Suprapubic skin (tissue), 4 donors: ENCODE measurements at places on chromosomes 2 and 18.
A peak's percentile ranks its signal among the peaks of the same experiment; 100 is the strongest.

DNA sequence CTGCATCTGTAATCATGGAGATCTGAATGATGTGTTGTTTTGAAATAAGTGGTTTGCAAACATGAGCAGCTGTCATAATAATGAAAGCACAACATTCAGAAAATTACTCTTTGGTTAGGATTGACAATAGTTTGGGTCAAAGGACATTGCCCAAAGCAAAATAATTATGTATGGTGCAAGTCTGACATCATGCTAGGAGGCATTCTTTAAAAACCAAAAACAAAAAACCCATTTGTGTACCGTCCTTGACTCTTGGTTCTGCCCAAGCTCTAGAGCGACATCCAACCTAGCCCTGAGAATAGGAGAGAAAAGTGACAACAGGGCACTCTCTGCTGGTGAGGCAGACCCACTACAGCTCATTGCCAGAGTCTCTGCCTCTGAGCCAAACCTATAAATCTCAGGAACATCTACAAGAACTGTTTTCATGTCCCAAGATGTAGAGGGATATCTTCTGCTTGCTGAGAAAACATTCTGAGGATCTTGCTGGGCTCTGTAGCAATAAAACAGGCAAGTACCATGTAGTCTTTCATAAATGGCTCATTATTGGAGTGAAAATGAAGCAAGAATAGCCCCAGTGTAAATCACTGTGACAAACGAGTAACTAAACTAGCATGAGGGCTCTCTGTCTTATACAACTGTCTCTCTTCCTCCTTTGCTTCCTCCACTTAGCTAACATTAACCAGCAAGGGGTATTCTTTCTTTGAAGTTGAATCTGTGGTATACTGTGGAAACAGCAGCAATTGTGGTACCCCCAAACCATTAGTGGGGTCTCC lies 266.8 kb upstream of the CXCR4 start:
- H3K36me3 ChIP-seq, result no peaks in the 10 kb centered on the region
- no peaks in the 10 kb centered on the region for H3K4me1 ChIP-seq
- H3K27ac ChIP-seq, result no peak overlapping the region
- no peak for DNase-seq
- H3K4me3 ChIP-seq, result no peak overlapping the region

DNA sequence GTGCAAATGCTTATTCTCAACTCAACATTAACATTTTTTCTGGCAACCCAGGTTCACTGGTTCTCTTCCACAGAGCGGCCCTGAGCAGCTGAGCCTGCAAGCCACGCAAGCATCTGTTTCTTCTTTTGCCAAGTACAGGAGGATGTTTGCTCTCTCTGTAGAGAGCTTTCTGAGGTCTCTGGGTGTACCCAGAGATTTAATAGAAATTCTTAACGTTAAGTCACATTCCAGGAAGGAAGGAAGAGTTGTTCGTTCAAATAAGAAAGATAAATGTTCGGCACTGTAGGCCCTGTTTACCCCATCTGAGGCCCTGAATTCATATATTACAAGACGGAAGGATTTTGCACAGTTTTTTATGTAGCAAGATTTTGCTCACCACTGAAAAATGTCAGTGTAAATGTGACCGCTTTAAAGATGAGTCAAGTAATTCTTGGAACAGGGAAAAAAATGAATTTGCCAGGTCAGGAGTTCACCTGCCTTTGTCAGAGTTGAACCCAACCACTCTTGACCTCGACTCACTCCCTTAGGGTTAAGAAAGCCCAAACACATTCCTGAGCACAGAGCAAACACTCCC lies 30.1 kb downstream of the KCTD18 start:
- H3K27me3 ChIP-seq, result no peaks in the 10 kb centered on the region
- no peak for DNase-seq
- peaks cover 42% of the 10 kb centered on the region for H3K36me3 ChIP-seq
- no peak overlapping the region for H3K4me3 ChIP-seq
- no peak overlapping the region for H3K27ac ChIP-seq
- peaks cover 5% of the 10 kb centered on the region for H3K4me1 ChIP-seq

DNA sequence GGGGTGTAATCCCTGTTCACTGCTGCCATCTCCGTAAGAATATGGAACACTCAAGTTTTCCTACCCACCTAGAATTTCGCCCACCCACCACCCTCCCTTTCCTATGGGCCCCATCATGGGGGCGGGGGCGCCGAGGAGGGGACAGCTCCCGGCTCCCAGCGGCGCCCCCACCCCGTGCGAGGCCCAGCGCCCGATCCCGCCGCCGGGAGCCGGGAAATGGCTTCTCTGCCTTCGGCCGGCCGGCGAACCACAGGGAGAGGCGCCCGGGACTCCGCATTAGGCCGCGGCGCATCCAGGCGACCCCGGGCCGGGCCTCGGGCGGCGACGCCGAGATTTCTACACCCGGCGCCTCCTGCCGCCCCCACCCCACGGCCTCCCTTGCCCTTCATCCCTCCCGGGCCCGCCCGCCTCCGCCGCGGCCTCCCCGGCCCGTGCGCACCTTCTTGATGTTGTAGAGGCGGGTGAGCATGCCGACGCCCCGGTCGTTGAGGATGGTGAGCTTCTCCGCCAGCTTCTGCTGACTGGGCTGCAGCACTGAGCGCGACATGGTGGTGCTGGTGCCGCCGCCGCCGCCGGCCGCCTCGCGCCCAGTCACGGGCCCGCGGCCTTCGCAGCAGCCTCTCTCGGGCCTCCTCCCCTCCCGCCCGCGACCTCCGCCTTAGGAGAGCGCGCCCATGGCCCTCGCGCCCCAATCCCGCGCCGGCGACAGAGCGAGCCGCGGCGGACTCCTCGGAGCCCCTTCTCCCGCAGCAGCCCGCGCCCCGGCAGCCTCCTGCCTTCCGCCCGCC lies 510 bp downstream of the NCKAP1 start:
- H3K27ac ChIP-seq, result peak overlapping the region; percentile 98
- no peaks in the 10 kb centered on the region for H3K27me3 ChIP-seq
- peak; percentile 80 for DNase-seq
- H3K4me3 ChIP-seq, result peak overlapping the region; percentile 88
- no peaks in the 10 kb centered on the region for H3K36me3 ChIP-seq

GRCh38 chr18:77359561-77360314 lies 110.1 kb downstream of the GALR1 start:
- no peaks in the 10 kb centered on the region for H3K36me3 ChIP-seq
- DNase-seq, result no peak
- H3K27ac ChIP-seq, result no peak overlapping the region
- no peaks in the 10 kb centered on the region for H3K27me3 ChIP-seq
- no peak overlapping the region for H3K4me3 ChIP-seq
- no peaks in the 10 kb centered on the region for H3K4me1 ChIP-seq

DNA sequence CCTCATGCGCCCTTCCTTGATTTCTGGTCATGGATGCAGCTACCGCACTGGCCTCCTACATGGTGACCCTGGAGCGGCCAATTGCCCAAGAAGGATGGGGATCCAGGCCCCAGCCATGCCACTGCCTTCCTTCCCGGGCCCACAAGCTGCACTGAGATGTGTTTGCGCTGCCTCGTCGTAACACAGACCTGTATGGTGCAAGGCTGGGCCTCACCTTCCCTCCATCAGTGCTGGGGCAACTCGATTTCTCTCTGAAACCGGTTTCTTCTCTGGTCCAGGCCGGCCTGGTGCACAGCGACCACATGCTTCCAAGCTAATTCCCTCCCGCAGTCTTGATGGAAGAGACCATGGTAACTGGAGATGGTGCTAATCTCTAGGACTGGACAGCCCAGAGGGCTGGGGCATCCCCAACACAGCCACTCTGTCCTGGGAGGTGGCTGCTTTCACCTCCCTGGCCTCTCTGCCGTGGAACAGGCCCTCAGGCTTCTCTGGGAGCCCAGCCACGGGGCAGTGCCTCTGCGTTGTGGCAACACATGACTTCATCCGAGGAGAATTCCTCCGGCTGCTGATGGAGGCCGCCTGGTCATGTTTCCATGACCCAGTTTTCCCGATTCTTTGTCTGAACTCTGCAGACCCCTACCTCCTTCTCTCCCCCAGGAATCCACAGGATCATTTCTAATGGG lies 184.2 kb downstream of the GLI2 start:
- H3K27ac ChIP-seq, result peak overlapping the region; percentile 49
- H3K36me3 ChIP-seq, result no peaks in the 10 kb centered on the region
- H3K4me3 ChIP-seq, result no peak overlapping the region
- peaks cover 11% of the 10 kb centered on the region for H3K4me1 ChIP-seq
- no peak for DNase-seq

GRCh38 chr2:172572981-172573380 lies 17.1 kb downstream of the PDK1 start:
- H3K4me1 ChIP-seq, result no peaks in the 10 kb centered on the region
- DNase-seq, result no peak
- H3K36me3 ChIP-seq, result peaks cover 74% of the 10 kb centered on the region
- H3K27me3 ChIP-seq, result no peaks in the 10 kb centered on the region
- no peak overlapping the region for H3K27ac ChIP-seq
- no peak overlapping the region for H3K4me3 ChIP-seq

DNA sequence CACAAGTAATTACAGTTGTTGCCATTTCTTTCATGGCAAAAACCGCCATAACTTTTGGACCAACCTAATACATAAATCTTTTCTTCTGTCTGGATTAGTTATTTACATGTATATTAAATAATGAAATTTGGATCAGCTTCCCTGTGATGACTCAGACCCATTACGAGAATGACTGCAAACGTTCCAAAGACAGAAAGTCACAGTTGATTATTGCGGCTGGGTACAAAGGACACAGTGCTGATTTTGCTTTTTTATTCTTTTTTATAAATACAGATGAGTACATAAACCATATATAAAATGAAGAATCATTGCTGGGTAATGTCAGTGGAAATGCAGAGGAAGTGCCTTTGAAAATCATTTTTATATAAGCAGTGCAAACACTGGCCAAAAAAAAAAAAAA lies 126.2 kb downstream of the TWIST2 start:
- H3K27ac ChIP-seq, result no peak overlapping the region
- DNase-seq, result no peak
- H3K4me1 ChIP-seq, result peaks cover 22% of the 10 kb centered on the region
- no peaks in the 10 kb centered on the region for H3K36me3 ChIP-seq

DNA sequence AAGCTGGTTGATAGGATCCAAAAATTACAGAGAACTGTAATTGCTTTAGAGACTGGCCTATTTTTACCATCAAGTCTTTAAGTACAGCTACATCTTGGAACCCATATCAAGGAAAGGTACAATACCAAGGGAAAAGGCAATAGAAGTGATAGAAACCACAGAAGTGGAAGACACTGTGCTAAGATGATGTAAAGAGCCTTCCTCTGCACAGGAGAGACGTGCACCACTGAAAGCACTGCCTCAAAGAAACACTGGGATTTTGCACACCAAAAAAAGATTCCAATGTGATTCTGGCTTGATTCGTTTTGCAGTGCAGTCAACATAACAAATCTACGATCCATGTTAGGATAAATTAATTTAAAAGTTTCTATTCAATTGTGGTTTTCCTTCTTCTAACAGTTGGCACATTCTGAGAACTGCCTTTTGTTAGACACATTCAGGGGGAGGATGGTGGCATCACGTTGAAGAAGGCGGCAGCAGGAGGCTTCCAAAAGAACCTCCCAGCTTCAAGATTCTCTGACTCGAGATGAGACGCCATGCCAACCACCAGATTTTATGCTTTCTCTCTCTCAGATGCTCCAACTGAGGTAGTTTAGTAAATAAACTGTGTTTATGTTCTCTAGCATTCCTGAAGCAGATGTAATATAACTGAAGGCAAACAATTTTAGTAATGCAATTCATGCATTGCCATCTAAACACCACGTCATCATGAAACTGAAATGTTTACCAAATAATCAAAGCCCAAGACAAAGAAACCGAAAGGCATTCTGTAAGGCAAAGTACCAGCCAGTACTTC lies 102.9 kb downstream of the BCL2 start:
- peaks cover 5% of the 10 kb centered on the region for H3K4me1 ChIP-seq
- H3K36me3 ChIP-seq, result no peaks in the 10 kb centered on the region
- H3K4me3 ChIP-seq, result no peak overlapping the region

- no peak overlapping the region for H3K27ac ChIP-seq
- H3K36me3 ChIP-seq, result peaks cover 4% of the 10 kb centered on the region
- H3K27me3 ChIP-seq, result no peaks in the 10 kb centered on the region
Measured at GRCh38 chr2:23656597-23656973, 270.3 kb downstream of the ATAD2B start.

DNA sequence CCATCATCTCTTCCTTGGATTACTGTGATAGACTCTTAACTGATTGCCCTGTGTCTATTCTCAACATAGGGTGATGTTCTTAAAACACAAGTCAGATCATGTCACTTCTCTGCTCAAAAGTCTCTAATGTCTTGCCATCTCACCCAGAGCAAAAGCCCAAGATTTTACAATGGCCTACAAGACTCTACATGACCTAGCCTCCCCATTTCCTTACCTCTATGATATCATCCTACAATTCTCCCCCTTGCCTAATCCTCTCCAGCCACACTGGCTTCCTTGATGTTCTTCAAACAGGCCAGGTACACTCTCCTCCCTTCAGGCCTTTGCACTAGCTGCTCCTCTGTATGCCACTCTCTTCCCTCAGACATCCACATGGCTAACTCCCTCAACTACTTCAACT lies 55.1 kb downstream of the ROCK1 start:
- no peaks in the 10 kb centered on the region for H3K36me3 ChIP-seq
- H3K27ac ChIP-seq, result no peak overlapping the region
- H3K4me3 ChIP-seq, result no peak overlapping the region
- H3K27me3 ChIP-seq, result no peaks in the 10 kb centered on the region
- DNase-seq, result no peak

DNA sequence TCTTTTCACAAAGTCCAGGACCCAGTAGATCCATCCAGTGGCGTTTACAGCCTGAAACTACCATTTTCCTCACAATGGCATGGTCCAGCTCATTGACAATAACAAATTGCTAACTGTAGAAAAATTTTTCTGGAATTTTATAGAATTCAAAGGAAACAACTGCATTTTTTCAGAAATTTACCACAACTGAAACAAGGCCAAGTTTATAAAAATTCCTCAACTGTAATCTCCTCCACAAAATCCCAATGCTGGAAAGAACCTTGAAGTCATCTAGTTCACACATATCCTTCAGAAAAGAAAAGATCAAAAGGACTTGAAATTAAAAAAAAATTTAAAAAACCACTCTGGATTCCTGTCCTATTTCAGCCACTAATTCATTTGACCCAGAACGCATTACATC lies 226.0 kb upstream of the CTAGE1 start:
- no peak overlapping the region for H3K27ac ChIP-seq
- DNase-seq, result no peak

DNA sequence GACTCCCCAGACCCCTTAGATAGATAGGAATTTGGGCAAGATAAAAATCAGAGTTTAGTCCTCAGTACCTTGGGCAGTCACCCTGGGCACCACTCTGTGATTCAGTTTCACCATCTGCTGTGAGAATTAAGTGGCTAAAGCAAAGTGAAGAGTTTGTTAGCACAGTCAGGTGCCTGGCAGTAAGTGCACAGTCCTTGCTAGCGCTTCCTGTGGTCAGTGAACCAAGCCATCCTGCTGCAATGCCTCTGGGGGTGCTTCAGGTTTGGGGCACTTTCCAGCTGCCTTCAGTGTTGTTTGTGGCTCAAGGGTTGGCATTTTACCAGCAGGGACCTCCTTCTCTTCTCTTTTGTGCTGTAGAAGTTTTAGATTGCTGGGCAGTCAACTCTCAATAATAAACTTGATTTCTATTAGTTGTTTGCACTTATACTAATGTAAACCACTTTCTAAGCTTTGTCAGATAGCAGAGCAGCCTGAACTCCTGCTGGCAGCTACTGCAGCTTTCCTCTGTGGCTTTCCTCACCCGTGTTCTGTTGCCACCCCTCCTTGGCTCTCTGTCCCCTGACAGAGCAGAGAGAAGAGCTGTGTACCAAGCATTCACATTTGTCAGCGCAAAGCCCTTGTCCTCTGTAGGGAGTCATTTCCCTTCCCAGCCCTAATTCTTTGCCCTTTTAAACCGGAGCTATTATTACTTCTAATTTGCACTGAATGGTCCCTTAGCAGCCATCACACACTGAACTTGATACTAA lies 48.4 kb upstream of the RMP24 start:
- no peak overlapping the region for H3K4me3 ChIP-seq
- no peak overlapping the region for H3K27ac ChIP-seq
- no peaks in the 10 kb centered on the region for H3K4me1 ChIP-seq
- no peak for DNase-seq
